ENCODE measurements at places on chromosomes 3 and 15.

- DNase-seq, result no peak
Observed at GRCh38 chr15:68787609-68788263, 33.0 kb downstream of the ANP32A start.

DNA sequence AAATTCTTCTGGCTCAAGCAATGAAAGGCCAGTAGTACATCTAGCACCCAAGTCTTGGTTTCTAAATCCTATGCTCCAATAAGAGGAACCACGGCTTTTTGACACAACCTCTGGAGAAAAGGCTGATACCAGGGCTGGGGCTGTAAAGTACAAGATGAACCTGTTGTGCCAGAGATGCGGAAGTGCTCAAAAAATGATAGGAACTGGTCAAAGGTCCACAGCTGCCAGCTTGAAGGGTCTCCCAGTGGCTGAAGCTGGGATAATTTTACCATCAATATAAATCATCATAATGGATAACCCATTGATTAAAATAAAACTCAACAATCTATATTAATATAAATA is 558 bp upstream of the NCEH1 start:
- DNase-seq, result no peak

DNA sequence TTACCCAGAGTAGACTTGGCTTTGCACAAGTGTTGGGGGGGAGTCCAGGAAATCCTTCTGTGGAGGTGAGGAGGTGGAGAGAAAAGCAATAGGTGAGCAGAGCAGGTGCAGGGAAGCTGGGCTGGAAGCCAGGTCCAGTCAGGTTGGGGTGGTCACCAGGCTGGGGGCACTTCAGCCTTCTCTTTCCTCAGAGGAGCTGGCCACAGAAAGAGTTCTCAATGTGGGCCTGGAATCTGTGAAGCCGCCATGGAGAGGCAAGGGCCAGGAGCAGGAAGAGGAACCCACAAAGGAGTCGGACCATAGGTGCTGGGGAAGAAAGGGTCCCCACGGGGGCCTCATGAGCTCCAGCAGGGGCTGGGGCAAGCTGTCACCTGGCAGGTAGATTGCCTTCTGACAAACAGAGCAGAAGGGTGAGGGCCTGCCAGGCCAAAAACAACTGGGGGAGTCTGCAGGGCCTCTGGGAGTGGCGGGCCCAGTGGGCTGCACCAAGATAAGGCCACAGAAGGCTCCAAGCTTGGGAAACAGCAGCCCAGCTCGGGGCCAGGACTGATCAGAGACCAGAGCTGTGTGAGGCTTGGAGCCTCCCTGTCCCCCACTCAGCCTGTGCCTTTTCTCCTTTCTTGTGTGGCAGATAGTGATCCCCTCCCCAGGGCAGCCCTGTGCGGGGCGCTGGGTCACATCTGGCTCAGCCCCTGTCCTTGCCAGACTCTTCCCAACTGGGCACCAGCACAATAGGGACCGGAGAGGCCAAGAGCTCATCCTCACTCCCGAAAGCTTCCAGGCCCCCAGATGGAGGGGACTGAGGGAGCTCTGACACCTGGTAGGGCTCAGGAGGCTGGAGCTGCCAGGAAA is 53.0 kb upstream of the FGD5 start:
- no peak for DNase-seq

DNA sequence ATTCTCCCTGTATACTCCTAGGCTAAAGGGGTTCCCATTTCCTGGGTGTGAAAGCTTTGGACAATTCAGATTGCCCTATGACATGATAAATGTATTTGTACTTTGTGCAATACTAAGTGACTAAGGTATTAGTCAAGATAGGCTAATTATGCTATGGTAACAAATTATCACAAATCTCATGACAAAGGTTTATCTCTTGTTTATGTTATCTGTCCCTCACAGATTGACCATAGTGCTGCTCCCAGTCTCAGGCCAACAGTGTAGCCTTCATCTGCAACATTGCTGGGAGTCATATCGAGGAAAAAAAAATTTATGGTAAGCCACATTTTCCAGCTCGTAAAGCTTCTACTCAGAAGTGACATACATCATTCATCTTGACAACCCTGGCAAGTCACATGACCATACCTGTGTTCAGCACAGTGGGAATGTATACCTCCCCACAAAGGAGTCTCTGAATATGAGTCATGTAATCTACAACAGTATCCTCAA is 346.2 kb downstream of the IGSF11 start:
- no peak for DNase-seq

- no peak for DNase-seq
Observed at GRCh38 chr3:161017971-161018370, 87.2 kb downstream of the B3GALNT1 start.

- no peak for DNase-seq
Observed at GRCh38 chr3:104279617-104280016, 1087.1 kb upstream of the ALCAM start.

- no peak for DNase-seq
Observed at GRCh38 chr3:52077925-52078324, 21.6 kb upstream of the DUSP7 start.

- no peak for DNase-seq
Observed at GRCh38 chr15:43126356-43126755, 7.0 kb upstream of the TMEM62 start.

DNA sequence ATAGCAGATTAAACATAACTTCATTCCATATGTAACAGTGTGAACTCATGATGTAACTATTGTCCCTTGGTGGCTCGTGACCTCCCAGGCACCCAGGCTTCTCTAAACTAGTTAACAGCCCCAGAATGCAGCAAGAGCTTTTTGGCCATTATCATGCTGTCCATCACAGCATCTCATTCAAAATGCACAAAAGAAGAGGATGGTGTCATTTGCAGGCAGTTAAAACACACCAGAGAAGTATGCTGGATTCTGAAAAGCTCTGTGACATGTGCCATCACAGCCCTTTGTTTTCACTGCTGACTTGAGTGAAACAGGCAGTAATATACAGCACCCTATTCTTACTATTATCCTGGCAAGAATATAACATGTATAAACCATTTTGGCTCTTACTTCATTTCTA is 117.6 kb upstream of the CHMP2B start:
- no peak for DNase-seq

All from T-cell (primary cell).